Vagina (tissue), 2 donors: ENCODE measurements at places on chromosomes 11 and 22.

DNA sequence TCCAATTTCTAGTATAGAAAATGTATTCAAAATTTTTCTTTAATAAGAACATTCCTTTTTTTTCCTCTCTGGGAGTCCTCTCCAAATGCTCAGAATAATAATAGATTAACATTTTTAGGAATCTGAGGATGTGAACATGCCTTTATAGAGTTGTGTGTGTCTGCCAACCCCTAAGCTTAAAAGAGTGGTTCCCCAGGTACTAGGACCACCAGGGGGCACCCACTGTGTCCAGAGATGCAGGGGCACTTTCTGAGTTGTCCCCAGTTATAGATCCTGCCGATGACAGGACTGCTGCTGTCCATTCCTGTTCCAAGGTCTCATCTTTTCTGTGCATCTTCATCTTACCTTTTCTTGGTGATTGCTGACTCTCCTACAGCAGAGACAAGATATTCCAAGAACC is 27.0 kb upstream of the MICAL2 start:
- no peak for DNase-seq

GRCh38 chr11:89458716-89459115 is 32.5 kb downstream of the NOX4 start:
- no peak for DNase-seq

DNA sequence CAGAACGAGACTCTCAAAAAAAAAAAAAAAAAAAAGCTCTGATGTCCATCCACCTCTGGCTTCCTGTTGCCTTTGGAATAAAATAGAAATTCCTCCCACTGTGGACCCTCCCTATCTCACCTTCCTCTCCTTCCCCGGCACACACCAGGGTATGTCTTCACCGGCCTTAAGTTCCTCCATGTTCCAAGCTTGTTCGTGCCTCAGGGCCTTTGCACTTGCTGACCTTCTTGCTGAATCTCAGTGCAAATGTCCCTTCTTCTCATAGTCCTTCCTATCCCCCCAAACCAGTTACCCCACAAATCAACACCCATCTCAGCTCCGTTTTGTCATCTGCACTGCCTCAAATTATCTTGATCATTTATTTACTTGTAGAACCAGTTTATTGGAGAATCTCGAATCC is 20.6 kb downstream of the IFT27 start:
- no peak for DNase-seq

- no peak for DNase-seq
These were observed 1.6 kb downstream of the SESN3 start for GRCh38 chr11:95229199-95229992.

DNA sequence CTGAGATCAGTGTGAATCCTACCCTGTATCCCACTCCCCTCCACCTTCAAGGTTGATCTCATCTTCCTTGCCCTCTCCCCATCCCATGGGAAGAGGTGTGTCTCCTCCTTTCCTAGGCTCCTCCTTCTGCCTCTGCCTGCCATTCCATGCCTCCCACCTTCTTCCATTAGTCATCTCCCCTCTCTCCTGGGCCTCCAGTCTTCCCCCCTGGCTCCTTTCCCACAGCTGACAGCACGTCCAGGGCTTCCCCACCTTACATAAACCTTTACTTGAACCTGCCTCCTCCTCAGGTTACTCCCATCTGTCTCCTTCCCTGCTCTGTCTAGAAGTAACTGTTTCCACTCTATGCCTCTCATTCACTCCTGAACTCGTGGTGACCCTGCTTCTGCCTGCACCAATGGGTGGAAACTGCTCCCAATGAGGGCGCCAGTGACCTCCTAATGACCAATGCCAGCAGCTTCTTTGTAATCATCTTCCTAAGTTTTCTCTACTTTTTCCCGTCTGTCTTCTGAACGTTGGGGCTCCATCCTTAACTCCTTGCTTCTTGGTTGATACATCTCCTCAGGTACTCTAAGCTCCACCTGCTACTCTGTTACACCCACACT is 266.9 kb upstream of the NARS2 start:
- DNase-seq, result no peak

- no peak for DNase-seq
These were observed 103.4 kb upstream of the OLFML1 start for GRCh38 chr11:7381937-7382336.

DNA sequence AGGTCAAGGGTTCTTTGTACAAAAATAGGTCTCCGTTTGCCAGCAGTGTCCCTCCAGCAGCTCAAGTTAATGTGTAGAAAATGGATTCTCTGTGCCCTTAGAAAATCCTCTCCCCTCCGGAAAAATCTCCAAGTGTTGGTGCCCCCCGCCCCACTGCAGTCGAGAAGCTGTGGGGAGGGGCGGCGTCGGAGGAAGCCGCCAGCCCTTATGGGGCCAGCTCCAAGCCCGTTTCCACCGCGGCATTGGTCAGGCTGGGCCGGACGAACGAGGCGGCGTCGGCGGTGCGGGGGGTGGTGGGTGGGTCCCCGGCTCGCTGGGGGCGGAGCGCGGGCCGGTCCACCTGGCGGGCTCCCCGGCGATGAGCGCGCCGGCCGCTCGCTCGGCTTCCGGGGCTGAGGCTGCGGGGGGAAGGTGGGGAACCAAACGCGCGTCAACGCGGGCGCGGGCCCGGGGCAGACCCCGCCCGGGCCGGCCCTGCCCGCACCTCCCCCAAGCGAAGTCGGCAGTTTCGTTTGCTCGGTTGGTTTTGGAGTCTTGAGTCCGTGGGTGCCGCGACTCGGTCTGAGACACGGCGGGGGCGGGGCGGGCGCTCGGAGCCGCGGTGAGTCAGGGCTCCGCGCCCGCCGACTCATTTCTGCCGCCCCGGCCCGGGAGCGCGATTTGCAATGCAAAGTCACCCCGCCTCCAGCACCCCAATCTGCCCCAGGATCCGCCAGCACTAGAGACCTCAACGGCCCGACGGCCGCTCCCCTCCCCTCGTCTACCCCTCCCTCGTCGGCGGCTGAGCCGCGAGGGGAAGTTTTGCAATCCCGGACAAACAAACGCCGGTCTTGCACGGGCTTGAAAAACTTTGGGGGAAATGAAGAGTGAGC is 1.4 kb downstream of the ASCL2 start:
- peak; percentile 82 for DNase-seq

DNA sequence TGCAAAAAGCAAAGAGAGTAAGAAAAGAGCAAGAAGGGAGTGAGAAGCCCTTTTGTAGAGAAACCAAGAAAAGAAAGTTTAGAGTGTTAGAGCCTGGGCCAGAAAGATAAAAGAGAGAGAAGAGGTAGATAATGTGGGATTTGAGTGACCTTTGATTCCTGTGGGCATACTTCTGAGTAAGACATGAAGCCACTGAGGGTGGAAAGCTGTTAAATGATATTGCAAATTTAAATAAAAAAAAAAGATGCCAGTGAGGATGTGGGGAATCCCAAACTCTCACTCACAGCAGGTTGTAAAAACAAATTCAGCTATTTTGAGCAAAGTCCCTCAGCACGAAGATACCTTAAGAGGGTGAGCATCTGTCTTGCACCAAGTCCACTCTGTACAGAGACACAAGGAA is 59.4 kb upstream of the TOP3B start:
- no peak for DNase-seq

DNA sequence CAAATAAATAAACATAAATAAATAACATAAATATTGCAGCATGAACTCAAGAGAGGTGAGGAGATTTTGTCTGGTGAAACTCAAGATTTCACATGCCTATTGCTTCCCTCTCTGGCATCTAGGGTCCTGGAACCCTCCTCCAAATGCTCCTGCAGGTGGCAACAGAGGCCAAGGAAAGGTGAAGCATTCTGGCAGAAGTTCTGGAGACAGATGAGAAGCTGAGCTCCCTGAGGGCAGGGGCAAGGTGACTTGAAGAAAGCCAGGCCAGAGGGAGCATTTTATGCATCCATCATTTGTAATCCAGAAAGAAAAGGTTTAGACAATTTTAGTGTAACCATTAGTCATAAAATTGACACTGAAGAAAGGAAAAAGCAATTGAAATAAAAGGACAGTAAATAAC is 64.9 kb downstream of the ENDOD1 start:
- DNase-seq, result no peak

GRCh38 chr22:38291201-38291777 is 18.5 kb upstream of the TMEM184B start:
- DNase-seq, result no peak

DNA sequence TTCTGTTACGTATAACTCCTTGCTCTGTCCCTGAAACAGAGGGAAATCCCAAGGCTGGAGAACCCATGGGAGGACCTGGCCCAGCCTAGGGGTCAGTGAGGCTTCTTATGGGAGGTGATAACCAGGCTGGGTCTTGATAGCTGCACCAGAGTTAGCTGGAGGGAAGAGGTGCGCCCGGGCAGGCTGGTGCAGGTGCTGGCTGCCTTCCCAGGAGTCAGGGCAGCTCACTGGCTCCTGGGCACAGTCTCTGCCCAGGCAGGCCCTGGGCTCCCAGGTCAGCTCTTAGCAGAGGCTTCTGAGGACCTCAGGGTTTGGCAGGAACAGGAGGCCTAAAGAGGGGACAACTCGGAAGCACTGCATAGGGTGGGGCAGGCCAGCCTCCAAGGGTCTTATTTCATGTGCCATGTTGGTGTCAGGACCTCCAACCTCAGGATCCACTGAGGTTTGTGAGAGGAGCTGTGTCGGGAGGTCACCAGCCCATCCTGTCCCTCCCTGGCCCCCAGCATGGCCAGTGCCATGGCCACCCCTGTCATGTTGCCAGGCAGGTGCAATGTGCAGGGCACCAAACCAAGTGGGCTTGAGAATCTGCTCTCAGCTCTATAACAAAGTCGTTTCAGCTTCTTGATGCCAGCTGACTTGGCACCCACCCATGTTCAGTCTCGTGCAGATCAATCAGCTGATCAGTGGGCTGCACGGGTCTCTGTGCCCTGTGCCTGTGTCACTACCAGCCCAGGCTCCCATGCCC is 20.5 kb upstream of the CELSR1 start:
- no peak for DNase-seq

DNA sequence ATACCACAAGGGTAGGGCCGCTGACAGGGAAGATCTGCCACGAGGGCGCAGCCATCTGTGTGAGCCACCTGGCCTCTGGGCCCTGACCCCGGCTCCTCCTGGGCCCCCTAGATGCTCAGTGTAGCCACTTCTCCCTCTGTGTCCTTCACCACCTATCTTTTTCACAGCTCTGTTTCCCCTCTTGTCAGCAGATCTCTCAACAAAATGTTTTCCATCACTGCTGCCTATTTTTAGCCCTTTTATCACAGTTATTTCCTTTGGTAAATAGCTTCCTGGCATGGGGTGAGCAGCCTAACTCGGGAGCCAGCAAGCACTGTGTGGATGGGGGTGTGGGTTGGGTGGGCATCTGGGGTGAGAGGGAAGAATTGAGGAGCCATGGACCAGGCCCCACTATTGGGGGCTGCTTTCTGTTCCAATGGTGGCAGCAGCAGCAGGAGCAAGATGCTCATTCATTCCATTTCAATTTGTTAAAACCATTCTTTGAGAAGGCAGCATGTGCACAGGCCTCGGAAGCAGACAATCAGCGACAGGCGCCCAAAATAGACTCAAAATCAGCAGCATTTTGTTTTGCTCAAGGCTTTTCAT is 135.2 kb upstream of the NAV2 start:
- DNase-seq, result no peak

- DNase-seq, result no peak
These were observed 107.6 kb downstream of the LDLRAD3 start for GRCh38 chr11:36051235-36052144.

DNA sequence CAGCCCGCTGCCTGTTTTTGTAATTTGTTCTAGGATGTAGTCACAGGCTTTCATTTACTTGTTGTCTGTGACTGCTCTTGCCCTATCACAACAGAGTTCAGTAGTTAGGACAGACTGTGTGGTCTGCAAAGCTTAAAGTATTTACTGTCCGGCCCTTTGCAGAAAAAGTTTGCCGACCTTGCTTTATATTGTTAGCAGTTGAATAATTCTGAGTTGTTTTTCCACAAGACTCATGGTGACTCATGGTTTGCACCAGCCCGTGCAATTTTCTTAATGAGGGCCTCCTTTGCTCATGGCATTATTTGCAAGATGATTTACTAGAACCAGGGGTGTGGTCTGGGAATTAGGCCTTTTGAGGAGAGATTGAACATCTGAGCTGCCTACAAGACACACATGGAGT is 110.6 kb downstream of the SCN3B start:
- no peak for DNase-seq

- no peak for DNase-seq
These were observed 985.6 kb downstream of the BRD1 start for GRCh38 chr22:48841881-48842582.

DNA sequence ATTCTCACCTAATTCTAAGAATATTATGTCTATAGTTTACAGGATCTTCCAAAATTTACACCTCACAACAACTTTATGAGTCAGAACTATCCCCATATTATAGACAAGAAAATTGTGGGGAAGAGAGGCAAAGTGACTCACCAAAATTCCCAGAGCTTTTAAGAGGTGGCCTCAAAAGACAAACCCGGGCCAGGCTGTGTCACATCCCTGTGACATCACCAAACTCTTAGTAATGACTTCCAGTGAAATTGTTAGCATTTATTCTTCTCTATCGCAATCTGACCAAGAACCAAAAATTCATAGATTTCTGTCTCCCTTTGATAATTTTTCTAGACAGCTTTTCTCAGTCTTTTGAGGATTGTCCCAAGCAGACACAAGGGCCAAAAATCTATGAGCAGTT is 134.3 kb downstream of the SNX19 start:
- DNase-seq, result no peak

DNA sequence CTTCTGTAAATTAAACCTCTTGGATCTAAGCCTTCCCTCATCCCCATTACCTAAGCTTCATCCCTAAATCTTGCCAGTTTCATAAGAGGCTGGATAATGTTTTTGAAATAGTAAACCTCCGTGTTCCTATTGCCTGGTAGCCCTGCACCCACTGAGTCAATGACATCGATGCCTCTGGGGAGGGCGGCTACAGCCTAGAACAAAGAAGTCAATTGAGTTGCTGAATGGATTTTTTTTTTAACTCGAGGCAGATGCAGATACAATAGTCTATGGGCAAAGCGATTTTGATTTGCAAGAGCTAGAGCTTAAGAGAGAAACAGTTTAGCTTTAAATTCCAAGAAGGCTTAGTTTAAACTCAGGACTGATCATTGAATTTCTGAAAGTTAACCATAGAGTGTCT is 121.3 kb downstream of the NECTIN1 start:
- no peak for DNase-seq

- DNase-seq, result no peak
These were observed 301.3 kb downstream of the DDX10 start for GRCh38 chr11:108966206-108966605.

GRCh38 chr11:63590024-63590788 is 24.0 kb downstream of the PLAAT3 start:
- DNase-seq, result no peak

DNA sequence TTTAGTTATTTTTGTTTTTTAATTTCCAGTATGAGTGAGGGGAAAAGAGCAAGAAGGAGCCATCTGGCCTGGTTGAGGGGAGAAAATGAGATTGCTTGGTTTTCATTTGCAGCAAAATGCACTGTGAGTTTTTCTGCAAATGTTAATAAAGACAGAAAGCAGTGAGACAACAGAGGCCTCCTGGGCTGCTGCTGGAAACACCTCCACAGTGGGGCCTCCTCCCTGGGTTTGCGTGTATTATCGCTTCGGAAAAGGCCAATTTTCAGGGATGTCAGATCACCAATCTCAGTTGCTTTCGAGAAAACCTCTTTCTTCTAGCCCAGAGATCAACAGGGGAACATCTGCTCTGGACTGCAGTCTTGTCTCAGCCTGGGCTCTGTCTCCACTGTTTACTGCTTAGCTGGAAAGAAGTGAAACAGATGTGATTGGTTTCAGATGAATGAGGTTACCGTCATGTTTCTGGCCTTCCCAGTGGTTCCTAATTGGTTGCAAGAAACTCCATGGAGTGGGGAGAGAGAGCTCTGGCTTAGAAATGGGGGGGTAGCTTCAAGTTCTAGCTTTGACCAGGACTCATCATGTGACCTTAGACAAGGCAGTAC is 17.3 kb downstream of the TSPAN18 start:
- DNase-seq, result no peak

GRCh38 chr22:17648569-17648968 is 10.0 kb downstream of the BCL2L13 start:
- DNase-seq, result no peak

- no peak for DNase-seq
These were observed 431 bp downstream of the KMT2A start for GRCh38 chr11:118436639-118437207.
